ENCODE measurements at places on chromosomes 5 and 9. TPM values are rescaled to one million over a fixed set of nuclear protein-coding genes. Genes with fewer than 3 reads are reported as not detected.

GRCh38 chr9:95073918-95074317, 243.6 kb downstream of the FANCC start:
- DNase-seq, result no peak

DNA sequence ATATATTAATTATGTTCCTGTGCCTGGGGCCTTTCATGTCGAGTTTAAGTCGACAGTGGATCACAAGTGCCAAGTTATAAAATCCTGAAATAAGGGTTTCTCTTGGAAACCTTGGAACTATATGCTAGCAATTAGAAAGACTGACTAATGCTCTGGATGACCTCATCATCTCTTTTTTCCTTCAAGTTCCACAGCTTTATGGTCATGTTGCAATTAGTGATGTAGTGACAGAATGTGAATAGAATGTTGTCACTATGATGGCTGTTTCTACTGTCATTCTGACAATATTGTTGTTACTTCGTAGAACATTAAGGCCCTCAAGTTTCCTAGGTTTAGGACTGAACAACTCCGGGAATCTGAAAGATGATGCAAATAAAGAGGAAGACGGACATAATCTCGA, 368.0 kb upstream of the SEMA6A start:
- DNase-seq, result no peak

DNA sequence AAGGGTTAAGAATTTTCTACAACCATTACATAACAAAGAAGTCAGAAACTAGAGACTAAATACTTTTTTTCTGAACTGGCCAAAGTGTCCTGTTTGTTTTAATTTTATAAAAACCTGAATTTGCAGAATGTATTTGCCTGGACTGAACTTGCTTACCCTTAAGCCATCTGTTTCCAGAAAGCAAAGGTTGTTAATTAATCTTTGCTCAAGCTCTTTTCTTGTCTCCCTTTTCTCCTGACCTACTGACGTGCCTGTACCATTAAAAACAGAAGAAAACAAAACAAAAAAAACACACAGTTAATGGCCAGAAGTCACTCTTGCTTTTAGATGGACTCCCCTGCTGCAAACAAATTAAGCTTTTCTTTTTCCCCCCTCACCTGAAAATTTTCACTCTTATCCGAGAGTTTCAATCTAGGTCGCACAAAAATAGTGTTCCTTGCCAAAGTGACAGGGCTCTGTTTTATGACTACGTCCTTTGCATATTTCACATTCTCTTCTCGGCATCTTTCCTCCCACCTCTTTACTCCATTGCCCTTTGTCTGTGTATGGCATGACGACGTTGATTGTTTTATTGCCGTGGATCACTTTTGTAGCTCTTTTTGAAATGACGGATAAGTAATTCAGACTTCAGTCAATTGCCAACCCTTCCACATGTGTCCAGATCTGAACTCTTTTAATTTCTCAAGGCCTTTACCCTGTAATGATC, 333.8 kb upstream of the GRIN3A start:
- no peak for DNase-seq

- no peak for DNase-seq
Measured at GRCh38 chr9:100088202-100088601, 10.6 kb downstream of the ERP44 start.

- peak; percentile 76 for DNase-seq
Measured at GRCh38 chr5:160175438-160176218, 53.7 kb upstream of the FABP6 start.

GRCh38 chr5:158869092-158869491, 230.6 kb downstream of the EBF1 start:
- no peak for DNase-seq

- DNase-seq, result no peak
Measured at GRCh38 chr5:102289251-102289899, 6.7 kb downstream of the SLCO4C1 start.

DNA sequence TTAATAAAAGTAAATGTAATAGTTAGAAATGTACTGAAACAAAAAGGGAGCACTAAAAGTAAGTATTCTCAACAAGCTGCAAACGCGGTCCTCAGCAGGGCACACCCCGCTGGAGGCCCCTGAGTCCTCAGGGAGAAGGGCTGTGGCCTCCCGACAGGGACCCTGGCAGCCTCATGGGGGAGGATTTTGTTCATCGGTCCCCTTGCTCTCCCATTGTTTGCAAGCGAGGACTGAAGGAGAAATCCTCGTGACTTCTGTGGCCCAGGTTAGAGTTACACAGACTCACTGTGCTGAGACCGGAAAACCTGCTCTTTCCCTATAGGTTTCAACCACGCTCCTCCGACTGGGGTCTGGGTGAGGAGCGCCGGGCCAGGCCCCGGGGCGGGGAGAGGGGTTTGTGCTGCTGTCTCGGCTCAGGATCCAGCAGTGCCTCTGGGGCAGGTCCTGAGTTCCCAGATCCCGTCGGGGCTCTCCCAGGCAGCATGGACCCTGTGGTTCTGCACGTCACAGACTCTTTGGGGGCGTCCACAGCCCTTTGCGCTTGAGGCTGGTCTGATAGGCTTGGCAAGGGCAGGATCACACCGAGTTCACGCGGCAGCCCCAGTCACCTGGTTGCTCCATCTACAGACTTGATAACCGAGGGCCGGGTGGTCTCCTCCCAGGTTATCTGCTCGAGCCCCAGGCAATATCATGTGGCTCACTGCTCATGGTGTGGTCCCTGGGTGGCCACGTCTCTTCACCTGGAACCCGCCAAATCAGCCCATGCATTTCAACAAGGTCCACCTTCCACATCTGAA, 38.8 kb downstream of the MRPL36 start:
- DNase-seq, result peak; percentile 5

GRCh38 chr5:18305288-18305924, 671.1 kb downstream of the TAF11L14 start:
- DNase-seq, result no peak

DNA sequence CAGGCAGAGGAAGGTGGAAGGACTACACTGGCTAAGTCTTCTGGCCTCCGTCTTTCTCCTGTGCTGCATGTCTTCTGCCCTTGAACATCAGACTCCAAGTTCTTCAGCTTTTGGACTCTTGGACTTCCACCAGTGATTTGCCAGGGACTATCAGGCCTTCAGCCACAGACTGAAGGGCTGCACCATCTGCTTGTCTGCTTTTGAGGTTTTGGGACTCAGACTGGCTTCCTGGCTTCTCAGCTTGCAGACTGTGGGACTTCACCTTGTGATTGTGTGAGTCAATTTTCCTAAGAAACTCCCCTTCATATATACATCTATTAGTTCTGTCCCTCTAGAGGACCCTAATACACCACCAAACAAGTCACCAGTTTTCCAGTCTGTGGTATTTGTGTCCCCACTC, 9.7 kb upstream of the ANKDD1B start:
- no peak for DNase-seq

- DNase-seq, result no peak
Measured at GRCh38 chr9:78871086-78871451, 574.1 kb downstream of the PSAT1 start.

DNA sequence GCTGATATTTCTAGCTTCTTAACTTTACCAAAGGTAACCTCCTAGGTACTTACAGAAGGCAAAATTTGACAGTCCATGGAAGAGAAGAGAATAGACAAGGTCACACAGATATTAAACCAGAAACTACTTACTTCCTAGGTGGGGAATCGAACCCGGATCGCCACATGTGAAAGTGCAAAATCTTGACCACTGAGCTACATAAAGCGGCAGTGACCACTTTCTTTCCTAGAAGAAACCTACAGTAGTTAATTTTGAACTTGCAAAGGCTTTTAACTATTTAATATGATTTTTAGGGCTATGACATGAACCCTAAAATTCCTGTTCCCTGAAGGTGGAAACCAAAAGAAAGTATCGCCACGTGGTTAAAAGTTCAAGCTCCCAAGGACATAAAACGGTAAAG, 20.3 kb upstream of the ATOSB start:
- DNase-seq, result no peak

The BHMT2 gene
- total RNA-seq, result 7.1 TPM

The DBH gene
- total RNA-seq, result not detected

The HDHD3 gene
- total RNA-seq, result 27.9 TPM

The GABRA1 gene
- total RNA-seq, result not detected
